ENCODE measurements at places on chromosomes 2 and 18. TPM values are rescaled to one million over a fixed set of nuclear protein-coding genes. Genes with fewer than 3 reads are reported as not detected.

The TBR1 gene
- not detected for total RNA-seq

The MARCHF4 gene
- not detected for total RNA-seq

The TOGARAM2 gene
- 5.2 TPM for total RNA-seq

The SNRNP27 gene
- 59.6 TPM for total RNA-seq

The CNGA3 gene
- not detected for total RNA-seq

The ITGAV gene
- total RNA-seq = 10.7 TPM

The SOX11 gene
- not detected for total RNA-seq

The HMSD gene
- 9.8 TPM for total RNA-seq

The KLHL41 gene
- total RNA-seq = 0.27 TPM

The FTCDNL1 gene
- 5.2 TPM for total RNA-seq

The CCDC121 gene
- 0.58 TPM for total RNA-seq

The TMEM163 gene
- total RNA-seq = not detected

The SKOR2 gene
- total RNA-seq = not detected

The TUBA3E gene
- total RNA-seq = not detected

The ELOA2 gene
- not detected for total RNA-seq

The CD28 gene
- total RNA-seq = 66.4 TPM

The CGREF1 gene
- 3.5 TPM for total RNA-seq

DNA sequence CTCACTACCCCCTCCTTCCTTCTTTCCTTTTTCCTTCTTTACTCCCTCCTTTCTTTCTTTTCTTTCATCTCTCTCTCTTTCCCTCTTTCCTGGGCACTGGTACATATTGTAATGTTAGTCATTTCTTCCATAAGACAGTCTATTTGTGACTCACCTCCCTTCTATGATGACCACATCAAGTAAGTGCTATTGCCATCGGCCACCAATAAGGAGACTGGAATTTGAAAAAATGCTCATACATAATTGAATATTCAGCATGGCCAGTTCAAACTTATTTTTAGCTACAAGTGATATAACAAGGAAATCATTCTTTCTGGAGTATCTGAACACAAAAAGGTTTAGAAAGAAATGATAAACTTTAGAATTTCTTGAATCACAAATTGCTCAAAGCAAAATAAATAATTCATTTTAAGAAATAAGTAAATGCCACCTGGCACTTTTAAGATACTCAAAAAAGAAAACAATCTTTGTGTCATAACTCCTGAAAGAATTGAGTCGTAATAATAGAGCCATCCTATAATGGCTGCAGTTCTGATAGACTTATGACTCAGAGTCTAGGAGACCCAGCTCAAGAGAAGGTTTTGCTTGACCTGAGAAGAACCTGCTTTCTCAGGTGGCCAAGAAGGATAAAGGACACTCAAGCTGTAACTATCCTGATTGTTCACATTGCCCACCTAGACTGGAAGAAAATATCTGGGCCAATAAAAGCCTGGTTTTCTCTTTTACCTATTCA lies 51.6 kb upstream of the CCBE1 start:
- no peak for DNase-seq

DNA sequence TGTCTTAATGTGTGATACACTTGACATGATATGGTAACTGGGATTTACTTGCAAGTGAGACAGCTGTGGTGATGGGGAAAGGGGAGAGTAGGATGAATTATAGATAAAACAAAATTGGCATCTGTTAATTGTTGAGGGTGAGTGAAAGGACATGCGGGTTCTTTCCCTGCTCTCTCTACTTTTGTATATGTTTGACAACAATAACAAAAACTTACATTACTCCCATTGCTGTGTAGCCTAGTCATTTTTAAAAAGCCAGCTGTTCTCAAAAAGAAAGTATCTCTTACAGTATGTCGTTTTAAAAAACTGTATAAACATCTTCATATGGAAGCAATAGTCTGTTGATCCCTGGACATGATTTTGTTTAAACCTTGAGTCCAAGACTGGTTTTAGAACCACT lies 117.6 kb downstream of the MYO1B start:
- DNase-seq = no peak

- DNase-seq = no peak
Observed at GRCh38 chr2:205982776-205983327, 103.1 kb downstream of the INO80D start.

DNA sequence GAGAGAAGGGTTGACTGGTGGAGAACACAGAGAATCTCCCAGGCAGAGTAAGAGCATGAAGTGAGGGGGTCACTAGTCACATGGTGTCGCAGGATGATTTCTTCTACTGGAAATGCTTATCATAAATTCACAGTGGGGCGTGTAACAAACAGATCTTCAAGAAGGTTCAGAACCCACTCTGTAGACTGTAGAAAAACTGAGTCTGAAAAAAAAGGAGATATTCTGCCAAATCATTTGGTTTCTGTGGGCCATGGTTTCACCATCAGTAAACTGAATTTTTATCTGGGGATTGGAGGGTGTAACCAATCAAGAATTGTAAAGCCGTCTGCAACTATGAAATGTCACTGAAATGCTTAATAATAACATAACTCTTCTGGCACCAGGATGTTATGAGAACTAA lies 15.0 kb downstream of the TPGS2 start:
- DNase-seq = no peak

GRCh38 chr18:8996771-8997432 lies 105.6 kb upstream of the NDUFV2 start:
- no peak for DNase-seq

DNA sequence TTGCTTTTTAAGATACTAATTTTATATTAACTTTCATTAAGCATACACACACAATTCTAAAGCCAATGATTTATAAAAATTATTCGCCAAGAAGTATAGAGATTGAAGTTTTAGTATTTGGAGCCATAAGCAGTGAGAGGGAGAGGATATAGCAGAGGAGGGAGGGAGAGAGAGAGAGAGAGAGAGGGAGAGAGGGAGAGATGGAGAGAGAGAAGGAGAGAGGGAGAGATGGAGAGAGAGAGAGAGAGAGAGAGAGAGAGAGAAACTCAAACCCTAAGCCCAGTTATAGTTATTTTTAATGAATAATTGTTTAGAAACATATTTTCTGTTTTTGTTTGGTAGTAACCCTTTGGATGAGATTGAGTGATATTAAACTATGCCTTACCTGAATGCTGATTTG lies 5.3 kb downstream of the TWIST2 start:
- no peak for DNase-seq

DNA sequence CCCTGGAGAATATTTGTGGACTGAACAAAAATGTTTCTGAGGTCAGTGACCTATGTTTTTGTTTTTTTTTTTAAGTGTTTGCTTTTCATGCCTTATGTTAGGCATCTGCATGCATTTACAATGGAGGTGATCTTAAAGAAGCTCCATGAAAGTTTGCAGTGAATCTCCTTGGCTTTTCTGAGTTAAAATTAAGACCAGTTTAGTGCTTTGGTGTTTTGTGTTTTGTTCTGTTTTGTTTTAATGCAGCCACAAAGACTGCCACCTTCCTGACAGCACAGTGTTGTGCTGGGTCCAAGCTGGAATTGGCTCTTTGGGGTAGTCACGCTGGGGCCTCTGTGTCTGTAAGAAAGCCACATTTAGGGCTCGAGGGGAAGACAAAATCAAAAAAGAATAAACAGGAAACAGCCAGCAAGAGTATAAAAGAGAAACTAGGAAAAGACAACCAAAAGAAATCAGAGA lies 396.2 kb downstream of the ARHGAP15 start:
- DNase-seq = no peak

- DNase-seq = no peak
Observed at GRCh38 chr2:106943468-106944200, 57.7 kb upstream of the ST6GAL2 start.

GRCh38 chr2:189673661-189674373 lies 653 bp upstream of the ANKAR start:
- no peak for DNase-seq

GRCh38 chr2:231612109-231612455 lies 19.4 kb downstream of the TEX44 start:
- no peak for DNase-seq

DNA sequence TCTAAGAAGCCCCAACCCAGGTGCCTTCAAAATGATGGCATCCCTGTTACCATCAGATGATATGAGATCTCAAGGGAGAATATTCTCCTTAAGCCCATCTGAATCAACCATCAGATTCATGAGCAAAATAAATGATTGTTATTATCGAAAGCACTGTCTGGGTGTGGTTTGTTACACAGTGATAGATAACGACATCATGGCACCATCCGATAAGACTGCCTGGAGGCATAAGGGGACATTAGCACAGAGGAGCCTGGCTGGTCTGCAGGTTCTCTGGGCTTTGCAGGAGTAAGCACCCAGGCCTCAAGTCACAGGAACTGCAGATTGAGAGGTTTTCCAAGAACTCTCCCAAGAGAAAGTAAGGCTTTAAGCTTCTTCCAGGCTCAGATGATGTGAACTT lies 15.6 kb downstream of the BMP10 start:
- no peak for DNase-seq

DNA sequence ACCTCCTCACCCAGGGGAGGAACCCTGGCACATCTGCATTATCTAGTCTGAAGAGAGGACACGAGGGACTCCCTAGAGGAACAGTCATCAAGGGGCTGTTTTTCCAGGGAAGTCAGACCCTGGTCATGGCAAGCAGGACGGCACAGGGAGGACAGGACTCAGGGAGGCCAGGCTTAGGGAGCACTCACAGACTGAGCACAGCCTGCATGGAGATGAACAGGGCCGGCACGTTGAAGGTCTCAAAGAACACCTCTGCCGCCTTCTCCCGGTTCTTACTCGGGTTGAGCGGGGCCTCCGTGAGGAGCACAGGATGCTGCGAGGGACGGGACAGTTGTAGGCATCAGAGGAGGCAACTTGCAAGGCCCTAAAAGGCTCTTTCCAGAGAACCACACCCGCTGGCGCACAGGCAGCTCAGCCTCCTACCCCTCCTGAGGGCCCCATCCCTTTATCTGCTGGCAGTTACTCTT lies 5.1 kb downstream of the ACTR1B start:
- DNase-seq = no peak

DNA sequence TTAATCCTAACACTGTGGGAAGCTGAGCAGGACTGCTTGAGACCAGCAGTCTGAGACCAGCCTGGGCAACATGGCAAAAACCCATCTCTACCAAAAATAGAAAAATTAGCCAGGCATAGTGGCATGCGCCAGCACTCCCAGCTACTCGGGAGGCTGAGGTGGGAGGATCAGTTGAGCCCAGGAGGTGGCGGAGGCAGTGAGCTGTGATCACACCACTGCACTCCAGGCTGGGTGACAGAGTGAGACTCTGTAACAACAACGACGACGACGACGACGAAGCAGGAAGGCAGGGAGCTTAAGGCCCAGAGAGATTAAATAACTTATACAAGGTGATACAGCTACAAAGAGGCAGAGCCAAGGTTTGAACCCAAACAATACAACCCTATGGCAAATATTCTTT lies 37.3 kb downstream of the CFAP36 start:
- no peak for DNase-seq

- DNase-seq = no peak
Observed at GRCh38 chr2:36801088-36801487, 104.6 kb downstream of the VIT start.

DNA sequence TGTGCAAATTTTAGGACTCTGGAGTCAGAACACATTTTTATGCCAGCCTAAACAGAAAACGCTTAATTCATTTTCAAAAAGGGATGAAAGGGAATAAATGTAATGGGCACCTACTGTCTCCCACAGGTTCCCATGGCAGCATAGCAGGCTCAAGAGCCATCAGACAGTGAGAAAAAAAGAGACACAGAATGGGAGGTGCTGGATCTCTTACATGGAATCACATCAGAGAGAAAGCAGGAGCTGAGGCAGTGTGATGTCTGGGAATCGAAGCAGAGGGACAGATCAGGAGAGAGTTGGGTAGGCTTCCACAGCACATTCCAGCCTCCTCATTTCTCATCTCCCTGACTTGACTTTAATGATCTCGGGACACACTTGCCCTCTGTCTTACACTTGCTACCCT lies 684.3 kb downstream of the KCNJ3 start:
- DNase-seq = no peak

- DNase-seq = no peak
Observed at GRCh38 chr2:54372361-54372760, 83.8 kb upstream of the SPTBN1 start.

DNA sequence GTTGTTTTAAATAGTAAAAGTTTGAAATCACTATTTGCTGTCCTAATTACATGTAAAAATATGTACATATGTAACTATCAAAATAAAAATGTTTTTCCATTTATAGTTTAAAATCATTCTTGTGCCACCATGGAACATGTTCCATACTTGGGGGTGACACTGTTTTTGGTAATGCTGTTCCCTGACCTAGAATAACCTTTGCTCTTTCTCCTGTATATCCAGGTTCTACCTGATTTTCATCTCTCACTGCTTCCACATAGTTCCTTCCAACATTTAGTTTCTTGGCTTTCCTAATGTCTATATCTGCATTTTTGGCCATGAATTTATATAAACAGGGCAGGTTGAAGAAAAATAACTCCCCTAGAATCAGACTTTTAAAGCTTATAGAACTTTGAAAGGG lies 2.5 kb downstream of the SPOPL start:
- no peak for DNase-seq

- peak; percentile 82 for DNase-seq
Observed at GRCh38 chr2:68726608-68727367, 7.8 kb upstream of the ARHGAP25 start.

DNA sequence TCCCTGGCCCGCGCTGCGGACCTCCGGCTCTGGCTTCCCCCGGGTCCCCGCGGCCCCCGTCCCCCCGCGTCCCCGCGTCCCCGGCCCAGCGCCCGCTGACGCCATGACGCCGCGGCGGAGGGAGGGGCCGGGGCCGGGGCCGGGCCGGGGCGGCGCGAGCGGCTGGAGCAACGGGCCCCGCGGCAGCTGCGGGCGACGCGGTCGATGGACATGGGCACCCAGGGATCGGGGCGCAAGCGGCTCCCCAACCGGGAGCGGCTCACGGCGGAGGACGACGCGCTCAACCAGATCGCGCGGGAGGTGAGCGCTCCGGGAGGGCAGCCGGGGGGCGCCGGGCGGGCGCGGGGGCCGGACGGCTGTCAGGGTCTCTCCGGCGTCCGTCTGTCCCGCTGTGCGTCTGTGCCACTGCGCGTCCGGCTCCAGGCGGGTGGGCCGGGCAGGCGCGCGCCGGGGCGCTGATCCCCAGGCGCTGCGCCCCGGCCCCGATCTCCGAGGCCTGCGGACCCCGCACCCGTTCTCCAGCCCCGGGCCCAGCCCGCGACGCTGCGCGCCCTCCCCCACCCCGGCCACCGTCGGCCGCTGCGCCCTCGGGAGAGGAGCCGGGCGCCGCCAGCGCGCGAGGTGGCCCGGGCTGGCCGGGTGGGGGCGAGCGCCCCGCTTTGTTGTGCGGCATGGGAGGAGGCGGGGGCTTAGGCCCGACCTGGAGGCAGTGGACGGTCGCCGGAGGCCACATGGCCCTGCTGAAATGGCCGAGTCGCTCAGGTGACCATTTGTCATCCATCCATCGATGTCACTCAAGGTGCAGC lies at the start of gene LRRFIP1:
Gene LRRFIP1, plus strand, starts transcription at position 147 of the 806 bp plus-strand sequence. Its CDS starts 58 bp downstream, at position 205.
- peak; percentile 30 for DNase-seq

DNA sequence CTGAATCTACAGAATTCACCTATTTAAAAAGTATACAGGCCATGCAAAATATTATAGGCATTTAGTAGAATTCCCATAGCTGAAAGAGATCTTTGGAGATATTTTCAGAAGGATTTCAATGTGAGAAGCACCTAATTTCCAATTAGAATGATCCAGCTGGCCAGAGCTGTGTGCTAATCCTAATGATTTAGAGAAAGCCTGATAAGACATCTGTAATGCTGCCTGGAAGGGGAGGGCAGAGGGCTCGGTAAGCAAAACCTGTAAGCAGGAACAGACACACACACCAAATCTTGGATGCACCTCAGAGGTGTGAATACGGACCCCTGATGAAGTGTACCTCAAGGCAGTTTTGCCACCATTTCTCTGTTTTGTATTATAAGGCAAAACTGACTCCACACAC lies 14.0 kb downstream of the SERTAD2 start:
- no peak for DNase-seq

- DNase-seq = no peak
Observed at GRCh38 chr2:166163775-166164174, 36.0 kb upstream of the SCN1A start.

- no peak for DNase-seq
Observed at GRCh38 chr18:39843546-39843945, 2111.5 kb upstream of the PIK3C3 start.
